ENCODE measurements at places on chromosomes 11 and 22.

- DNase-seq = no peak
These were observed 20.2 kb downstream of the C11orf96 start for GRCh38 chr11:43962383-43963278.

- DNase-seq = no peak
These were observed 111.0 kb downstream of the DBX1 start for GRCh38 chr11:20049231-20049630.

DNA sequence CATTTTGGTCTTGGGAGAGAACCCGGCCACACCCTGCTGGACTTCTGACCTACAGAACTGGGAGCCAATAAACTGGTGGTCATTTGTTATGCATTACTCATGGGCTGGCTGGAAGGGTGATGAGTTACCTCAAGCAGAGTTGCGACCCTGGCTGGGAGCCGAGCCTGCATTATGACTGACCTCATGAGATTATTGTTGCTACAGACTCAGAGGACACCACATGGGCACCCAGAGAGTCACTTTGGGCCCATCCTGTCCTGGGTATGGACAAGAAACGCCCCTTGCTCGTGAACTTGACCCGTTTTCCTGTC, 531.7 kb downstream of the TBC1D22A start:
- no peak for DNase-seq

- DNase-seq = no peak
These were observed 143.8 kb upstream of the NCAM1 start for GRCh38 chr11:112817376-112817775.

- no peak for DNase-seq
These were observed 9.8 kb upstream of the TSSC4 start for GRCh38 chr11:2390725-2391151.

GRCh38 chr11:35935390-35935789, 8.5 kb upstream of the LDLRAD3 start:
- no peak for DNase-seq

DNA sequence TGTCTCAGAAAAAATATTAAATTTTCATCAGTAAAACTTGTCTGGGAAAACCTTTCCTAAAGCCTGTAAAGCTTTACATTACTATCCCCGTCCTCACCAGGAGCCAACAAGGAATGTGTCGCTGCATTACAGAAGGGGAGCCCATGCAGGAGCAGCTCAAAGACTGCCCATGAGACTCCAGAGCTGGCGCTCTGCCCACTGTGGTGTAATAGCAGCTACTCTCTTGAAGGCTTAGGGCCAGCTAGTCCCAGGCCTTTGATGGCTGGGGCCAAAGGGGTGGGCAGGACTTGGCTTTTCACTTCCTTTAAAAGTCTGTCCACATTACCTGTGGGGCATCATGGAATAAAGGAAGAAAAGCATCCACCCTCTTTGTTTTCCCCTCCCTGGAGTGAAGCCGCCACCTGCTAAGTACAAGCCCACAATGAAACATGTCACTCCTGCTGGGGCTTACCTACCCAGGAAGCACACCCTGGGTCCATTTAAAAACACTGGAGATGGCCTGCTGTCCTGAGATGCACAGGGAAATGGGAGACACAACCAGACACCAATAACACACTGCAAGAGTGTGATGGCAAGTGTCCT, 150.7 kb downstream of the ADAMTS15 start:
- DNase-seq = no peak

- DNase-seq = no peak
These were observed 189.3 kb downstream of the GUCY1A2 start for GRCh38 chr11:106828976-106829375.

DNA sequence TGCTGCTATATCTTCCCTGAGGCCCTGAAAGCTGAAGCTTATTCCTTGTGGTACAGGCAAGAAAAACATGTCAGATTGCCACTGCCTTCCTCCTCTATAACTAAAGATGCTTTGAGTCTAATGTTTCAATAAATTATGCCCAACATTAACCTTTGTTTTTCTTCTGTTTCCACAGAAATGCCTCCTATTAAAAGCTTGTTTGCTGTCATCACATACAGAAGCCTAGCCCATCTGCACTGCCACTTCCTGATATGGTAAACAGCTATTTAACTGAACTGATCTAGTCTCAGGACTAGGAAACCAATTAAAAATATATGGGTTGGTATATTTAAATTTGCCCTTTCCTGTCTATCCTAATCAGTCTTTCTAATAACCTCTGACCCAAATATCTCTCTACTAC, 17.1 kb upstream of the CRTAM start:
- DNase-seq = no peak

DNA sequence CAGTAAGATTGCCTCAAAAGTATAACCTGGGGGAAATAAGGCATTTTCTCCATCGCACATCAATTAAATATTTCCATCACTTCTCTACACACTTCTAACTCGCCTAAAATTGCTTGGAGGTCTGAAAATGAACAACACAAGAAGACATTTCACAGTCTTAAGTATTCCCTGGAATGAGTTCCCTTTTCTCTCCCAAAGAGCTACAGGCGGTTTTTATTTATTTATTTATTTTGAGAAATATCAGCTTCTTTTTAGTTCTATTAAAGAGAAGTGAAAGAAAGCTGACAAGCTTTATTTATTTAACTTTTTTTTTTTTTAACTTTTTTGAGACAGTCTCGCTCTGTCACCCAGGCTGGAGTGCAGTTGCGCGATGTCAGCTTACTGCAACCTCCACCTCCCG, 11.5 kb upstream of the PARVB start:
- no peak for DNase-seq

DNA sequence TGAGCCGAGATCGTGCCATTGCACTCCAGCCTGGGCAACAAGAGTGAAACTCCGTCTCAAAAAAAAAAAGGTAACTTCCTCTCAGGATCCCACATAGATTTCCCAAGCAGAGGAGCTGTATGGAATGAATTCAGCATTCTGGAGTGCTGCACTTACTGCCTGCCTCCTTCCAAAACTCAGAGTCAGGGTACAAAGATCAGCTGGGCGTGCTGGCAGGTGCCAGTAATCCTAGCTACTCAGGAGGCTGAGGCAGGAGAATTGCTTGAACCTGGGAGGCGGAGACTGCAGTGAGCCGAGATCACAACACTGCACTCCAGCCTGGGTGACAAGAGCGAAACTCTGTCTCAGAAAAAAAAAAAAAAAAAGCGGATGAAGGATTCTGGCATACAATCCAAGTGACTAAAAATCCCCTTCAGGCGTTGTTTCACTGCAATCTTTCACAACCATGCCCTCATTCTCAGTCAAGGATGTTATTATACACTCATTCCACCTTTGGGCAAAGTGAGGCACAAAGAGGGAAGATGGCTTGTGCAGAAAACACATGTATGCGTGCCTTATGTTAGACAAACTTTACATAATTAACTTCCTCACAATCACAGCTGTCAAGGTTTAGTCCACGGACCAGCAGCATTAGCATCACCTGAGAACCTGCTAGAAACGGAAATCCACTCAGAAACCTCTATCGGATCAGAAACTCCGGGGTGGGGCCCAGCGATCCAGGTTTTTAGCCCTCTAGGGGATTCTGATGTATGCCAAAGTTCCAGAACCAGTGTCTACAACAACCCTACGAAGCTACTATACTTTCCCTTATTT, 1.1 kb upstream of the NOL12 start:
- peak; percentile 83 for DNase-seq

GRCh38 chr22:18978506-18978905, 42.4 kb upstream of the PRODH start:
- DNase-seq = no peak

GRCh38 chr11:77150836-77151235, 22.8 kb downstream of the MYO7A start:
- no peak for DNase-seq

DNA sequence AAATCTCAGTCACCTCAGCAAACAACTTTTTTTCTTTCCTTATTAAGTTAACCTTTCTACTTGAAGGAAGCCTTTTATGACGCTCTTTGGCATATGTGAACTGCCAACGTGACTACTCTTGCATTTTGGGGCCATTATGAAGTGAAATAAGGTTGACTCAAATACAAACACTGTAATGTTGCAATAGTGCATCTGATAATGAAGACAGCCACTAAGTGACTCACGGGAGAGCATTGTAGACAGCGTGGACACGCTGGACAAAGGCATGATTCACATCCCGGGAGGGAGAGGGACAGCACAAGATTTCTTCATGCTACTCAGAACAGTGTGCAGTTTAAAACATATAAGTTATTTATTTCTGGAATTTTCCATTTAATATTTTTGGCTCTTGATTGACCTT, 560.8 kb downstream of the ETS1 start:
- no peak for DNase-seq

DNA sequence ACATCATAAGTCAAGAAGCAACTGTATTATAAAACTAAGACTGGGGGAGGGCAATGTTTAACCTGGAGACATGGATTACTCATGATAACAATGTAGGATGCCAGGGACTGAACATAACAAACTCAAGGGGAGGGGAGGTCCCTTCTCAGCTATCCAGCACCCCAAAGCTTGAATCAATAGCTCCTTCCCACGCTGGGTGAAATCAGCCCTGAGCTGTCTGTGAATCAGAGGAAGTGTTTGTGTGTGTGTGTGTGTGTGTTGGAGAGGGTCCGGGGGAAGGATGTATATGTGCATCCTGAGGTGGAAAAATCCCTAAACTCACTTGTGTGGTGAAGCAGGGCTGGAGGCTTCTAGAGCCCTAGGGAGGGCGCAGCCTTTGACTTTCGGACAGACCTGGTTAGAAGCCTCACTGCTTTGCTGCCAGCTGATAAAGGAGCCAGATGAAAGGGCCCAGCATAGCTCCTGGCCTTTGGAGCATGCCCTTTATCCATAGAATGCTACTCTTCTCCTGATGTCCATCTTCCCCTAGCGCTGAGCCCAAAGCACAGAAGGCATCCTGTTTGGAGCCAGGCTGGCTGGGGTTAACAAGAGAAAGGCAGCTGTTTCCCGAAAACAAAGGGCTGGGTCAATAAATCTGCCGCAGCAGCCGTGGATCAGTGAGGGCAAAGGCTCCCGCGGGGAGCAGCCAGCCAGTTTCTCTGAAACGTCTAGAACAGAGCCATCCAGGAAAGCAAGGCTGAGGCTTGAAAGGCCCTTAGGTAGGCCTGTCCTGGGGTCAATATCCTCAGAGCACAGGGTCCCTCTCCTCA, 35.8 kb downstream of the TNKS1BP1 start:
- peak; percentile 72 for DNase-seq

GRCh38 chr11:36724742-36725385, 126.8 kb upstream of the RAG2 start:
- DNase-seq = no peak

DNA sequence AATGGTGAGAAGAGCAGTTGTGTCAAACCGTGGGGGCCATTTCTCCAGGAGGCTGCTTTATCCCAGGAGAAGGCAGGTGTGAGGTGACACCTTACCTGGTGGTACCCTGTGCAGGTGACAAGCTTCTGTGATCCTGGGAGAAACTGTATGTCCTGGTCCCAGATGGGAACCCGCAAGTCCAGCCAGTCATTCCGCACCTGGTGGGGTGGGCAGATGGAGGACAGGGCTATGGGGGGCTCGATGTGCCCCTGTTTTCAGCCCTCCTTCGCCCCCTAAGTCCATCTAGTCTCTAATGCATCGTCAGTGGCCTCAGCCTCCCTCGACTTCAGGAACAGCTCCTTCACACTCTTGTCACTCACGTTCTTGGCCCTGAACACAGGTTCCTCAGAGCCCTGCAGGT, 2.7 kb upstream of the TEX54 start:
- DNase-seq = no peak

GRCh38 chr22:31089160-31090100, 8.3 kb downstream of the SMTN start:
- peak; percentile 42 for DNase-seq

GRCh38 chr11:110492321-110492685, 62.6 kb downstream of the FDX1 start:
- DNase-seq = no peak

GRCh38 chr11:12088531-12088930, 21.9 kb upstream of the MICAL2 start:
- no peak for DNase-seq

DNA sequence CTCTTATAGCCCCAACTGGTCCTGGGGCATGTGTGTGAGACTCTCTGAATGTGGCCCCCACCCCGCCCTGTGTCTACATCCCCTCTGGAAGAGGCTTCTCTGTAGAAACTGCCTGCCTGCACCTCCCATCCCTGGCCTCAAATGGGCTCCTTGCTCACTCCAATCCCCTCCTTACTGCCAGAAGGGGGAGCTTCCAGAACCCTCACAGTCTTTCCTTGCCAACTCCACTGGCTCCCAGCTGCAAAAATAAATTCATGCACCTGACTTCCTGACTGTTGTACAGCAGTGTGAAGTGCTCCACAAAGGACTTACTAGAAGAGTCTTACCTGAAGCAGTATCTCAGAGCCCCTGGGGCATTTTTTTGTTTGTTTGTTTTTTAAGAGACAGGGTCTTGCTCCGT, 15.2 kb upstream of the SERPIND1 start:
- DNase-seq = no peak

GRCh38 chr22:39686178-39686620, 115.6 kb downstream of the CACNA1I start:
- no peak for DNase-seq

- DNase-seq = no peak
These were observed 104.0 kb upstream of the TOP3B start for GRCh38 chr22:22086501-22087158.

GRCh38 chr11:115579181-115579825, 75.1 kb upstream of the CADM1 start:
- no peak for DNase-seq

- no peak for DNase-seq
These were observed 1.3 kb downstream of the PRPF19 start for GRCh38 chr11:60905047-60905446.

DNA sequence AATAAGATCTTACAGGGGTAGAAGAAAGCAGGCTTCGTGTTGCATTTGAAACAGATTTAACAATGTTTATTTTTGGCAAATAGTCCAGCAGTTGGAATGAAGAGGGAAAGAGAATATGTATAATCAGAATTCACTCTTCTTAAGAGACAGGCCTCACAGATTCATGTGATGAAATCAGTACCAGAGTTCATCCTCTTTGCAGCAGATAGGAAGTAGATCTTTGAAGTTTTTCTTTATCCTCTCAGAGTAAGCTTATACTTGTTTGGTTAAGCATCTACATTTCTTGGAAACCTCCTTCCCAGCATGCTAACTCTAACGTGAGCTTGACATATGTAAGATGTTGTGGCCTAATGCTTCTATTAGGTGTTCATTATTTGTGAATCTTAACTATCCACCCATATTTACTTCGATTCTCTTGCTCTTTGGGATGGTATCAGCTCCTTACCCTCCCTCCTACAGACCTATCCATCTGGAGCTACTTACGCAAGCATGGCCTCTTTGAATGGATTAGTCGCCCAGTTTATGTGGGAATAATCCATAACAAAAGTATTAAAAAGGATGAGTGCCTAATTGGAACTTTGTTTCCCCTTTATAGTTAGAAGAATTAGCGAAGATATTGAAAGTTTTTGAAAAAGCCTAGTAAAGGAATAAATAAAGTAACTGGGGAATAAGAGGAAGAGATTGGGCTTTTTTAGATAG, 80.1 kb downstream of the PRMT3 start:
- DNase-seq = no peak

DNA sequence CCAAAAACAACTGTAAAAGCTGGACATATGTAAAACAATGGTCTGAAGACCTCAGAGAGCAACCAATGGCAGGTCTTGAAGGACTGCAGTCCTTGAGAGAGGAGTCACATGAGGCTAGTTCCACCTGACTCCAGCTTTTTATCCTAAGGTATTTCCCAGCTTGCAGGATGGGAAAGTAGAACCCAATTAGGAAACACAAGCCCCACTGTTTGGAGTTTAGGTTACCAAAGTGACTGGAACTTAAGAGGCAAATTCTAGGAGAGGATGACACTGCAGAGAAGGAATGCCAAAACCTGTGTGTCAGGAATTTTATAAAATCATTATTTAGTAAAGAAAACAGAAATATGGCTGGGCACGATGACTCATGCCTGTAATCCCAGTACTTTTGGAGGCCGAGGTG, 18.4 kb downstream of the OR2AT4 start:
- DNase-seq = no peak
